ENCODE measurements at places on chromosomes 3 and 15. TPM values are rescaled to one million over a fixed set of nuclear protein-coding genes. Genes with fewer than 3 reads are reported as not detected.

DNA sequence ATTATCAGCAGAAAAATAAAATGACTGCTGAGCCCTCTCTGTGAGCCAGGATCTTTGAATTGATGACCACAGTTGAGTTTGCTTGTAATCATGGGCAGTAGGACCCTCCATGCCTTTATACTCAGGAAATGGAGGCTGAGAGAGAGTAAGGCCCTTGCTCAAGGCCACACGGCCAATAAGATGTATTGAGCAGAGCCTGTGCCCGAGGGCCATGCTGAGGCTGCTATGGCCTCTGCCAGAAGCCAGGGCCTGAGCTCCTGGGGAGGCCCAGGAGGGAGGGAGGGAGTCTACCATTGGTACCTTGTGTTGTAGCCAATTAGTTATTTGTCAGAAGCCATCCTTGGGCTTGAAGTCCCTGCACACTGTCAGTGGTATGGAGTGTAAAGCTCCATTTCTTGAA is 151.4 kb downstream of the DNAJB8 start:
- no peak for DNase-seq

GLDN gene
- total RNA-seq = 10.8 TPM

DNA sequence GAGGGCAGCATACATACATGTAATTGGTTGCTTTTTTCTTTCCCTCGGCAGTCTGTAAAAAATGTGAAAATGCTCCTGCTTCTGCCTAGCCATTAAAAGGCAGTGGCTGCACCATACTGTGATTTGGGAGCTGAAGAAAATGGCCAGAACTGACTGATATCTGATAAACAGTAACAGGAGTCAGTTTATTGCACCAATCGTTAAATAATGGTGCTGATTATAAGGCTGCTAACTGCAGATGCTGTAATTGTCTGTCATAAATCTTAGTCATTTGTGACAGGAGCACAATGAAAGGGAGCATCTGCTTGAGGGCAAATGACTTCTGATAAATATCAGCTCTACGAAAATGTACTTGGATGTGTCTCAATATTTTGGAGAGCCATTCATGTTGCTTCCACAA is 263.1 kb upstream of the DNAJC19 start:
- DNase-seq = no peak

GRCh38 chr3:37891227-37891626 is 29.5 kb downstream of the CTDSPL start:
- DNase-seq = no peak

DNA sequence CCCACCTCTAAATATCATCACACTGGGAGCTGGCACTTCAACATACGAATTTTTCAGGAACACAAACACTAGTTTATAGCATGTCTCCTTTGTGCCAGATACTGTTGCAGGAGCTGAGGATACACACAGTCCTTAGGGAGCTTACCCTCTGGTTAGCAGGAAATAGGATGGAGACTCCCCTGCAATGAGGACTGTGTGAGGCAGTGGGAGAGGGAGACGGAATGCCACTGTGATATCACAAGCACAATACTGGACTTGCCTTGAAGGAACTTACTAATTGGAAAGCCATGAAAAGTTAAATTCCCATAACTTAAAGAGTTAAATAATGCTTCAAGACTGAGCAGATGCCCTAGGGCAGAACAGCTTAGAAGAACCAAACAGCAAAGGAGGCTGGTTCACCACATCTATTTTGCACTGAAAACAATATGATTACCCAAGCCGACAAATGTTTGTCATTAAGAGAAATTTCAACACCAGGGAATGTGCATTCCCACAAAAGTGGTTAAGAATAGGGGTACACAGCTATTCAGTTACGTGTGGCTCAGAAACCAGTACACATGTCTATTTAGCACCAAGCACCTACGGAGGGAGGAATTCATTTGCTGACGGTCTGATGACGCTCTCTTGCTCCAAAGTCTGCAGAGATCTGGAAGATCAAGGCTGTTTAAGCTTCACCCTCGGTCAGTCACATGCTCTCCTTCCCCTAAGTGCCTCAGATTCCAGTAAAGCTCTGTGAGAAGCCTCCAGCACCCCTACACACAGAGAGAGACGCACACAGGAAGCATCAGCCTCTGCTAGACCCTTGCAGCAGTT is 5.2 kb downstream of the TBC1D2B start:
- no peak for DNase-seq
